ENCODE measurements at places on chromosomes 7 and 10.
A peak's percentile ranks its signal among the peaks of the same experiment; 100 is the strongest.

- no peak for DNase-seq
Measured at GRCh38 chr10:10551596-10552301, 465.9 kb upstream of the CELF2 start.

DNA sequence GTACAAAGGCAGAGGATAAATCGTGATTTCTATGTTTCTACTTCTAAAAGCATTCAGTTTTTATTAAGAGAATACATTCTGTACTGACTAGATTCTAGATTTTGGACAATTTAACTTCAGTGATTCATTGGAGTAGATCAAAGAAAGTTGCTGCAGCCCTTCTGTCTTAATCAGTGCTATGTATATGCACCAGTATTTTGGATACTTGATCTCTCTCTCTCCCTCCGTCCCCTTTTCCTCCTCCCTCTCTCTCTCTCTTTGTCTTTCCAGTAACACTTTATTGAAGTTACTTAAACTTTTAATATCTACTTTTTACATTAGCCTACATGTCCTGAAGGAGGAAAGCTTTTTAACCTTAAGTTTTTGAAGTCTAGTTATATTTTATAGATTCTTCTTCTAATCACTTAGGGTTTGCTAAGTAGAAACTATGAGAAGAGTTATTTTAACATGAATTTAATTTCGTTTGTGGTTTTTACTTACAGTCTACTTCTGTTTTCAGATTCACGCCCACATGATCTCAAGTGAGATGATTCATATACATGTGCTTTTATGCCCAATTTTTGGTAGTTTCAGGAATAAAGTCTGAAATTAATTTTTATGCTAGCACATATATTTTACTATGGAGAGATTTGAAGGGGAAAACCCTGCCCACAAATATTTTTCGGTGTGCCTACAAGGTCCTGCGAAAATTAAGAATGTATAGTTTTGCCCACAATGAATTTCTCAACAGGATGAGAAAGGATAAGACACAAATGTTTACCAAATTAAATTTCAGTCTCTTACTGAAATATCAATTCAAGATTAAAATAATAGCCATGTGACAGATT, 9.1 kb downstream of the MDFIC start:
- DNase-seq, result peak; percentile 69

DNA sequence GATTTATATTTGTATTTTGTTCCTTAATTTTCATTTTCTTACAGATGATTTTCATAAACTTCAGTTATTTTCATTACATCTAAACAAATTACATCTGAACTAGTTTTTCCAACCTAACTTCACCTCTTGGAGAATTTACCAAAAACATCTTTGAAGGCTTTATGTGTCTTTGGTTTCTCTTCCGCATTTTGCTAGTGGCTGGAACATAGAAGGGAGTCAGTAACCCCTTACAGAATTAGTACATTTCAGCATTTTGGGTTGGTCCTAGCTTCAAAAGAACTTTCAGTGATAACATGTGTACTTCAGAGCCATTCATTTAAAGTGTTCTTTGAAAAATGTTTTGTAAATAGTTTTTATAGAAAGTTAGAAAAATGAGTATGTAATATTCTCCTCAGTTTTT, 169.8 kb upstream of the MTPN start:
- no peak for DNase-seq

DNA sequence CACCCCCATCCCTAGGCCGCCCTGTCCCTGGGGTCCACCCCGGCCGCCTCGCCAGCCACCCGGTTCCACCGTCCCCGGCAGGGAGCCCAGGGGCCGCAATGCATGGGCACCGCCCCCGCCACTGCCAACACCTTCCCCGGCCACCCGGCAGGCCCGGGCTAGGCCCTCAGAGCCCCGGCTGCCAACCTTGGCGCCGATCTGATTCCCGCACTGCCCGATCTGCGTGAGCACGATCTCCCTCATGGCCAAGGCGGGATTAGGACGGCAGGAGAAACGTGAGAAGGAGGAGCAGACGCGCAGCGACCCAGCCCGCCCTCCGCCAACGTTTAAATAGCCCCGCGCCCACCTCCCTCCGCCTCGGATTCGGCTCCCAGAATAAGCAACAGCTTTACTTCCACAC, at the start of gene TUBB8:
Gene TUBB8 (minus strand): TSS at position 301 of the 400 bp plus-strand sequence. CDS start 58 bp downstream, at position 243.
- no peak for DNase-seq

- peak; percentile 29 for DNase-seq
Measured at GRCh38 chr7:4610768-4611467, 71.2 kb upstream of the FOXK1 start.

DNA sequence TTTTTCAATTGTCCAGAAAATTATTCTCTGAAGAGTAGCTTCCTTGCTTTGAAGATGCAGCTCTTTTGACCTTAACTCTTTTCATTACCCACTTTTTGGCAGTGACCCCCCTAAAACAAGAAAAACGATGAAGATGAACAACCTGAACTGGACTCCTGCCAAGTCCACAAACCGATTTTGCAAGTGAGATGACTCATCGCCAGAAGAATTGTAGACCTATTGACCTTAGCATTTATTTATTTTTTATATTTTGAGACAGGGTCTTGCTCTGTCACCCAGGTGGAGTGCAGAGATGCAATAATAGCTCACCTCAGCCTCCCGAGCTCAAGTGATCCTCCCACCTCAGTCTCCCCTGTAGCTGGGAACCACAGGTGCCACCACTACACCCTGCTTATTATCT, 859.2 kb downstream of the GATA3 start:
- no peak for DNase-seq

Measured in GM06990 (cell line).